ELR (cell line): ENCODE measurements at places on chromosomes 13 and 19.

GRCh38 chr13:28741084-28741491 lies 22.3 kb upstream of the SLC46A3 start:
- peak; percentile 44 for DNase-seq

DNA sequence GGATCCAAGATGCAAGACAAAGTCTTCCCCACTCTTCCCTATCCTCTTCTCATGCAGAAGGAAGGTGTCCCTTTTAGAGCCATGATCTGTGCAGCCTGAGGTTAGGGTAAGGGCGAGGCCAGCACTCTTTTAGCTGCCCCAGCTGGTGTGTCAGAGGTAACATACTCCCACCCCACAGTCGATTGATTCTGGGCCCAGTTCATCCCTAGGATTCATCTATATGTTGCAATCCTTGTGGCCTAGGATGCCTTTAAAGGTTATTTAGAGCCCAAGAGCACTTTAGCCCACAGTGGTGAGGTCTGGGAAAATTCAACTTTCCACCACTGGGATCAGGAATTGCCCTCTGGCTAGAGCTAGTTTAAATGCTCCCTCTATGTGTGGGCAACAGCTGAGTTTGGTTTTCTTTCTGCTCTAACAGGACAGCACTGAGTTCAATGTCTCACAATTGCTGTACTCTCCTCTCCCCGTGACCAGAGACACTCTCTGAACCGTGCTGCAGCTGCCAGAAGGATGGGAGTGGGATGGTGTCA lies 201.3 kb upstream of the SERP2 start:
- DNase-seq, result no peak

- DNase-seq, result peak; percentile 76
Measured at GRCh38 chr19:34430738-34431625, 2.8 kb downstream of the UBA2 start.

GRCh38 chr19:49428547-49429451 lies 3.6 kb downstream of the GFY start:
- DNase-seq, result no peak

GRCh38 chr13:51125495-51126226 lies 14.6 kb upstream of the C13orf42 start:
- peak; percentile 62 for DNase-seq

DNA sequence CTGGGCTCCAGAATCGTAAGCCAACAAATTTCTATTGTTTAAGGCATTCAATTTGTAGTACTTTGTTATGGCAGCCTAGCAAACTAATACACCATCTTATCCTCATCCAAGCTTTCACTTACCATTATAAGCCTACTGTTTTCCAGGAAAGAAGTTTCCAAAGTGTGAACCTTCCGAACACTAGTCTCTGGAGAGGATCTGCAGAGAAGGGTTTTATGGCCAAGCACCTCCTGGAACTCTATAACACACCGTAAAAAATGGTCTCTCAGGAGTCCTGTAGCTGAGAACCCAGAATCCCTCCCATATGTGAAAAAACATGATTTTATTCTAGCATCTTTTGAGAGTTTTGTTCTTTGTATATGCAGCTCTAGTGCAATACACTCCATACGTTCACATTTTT lies 142.1 kb downstream of the POSTN start:
- DNase-seq, result no peak

DNA sequence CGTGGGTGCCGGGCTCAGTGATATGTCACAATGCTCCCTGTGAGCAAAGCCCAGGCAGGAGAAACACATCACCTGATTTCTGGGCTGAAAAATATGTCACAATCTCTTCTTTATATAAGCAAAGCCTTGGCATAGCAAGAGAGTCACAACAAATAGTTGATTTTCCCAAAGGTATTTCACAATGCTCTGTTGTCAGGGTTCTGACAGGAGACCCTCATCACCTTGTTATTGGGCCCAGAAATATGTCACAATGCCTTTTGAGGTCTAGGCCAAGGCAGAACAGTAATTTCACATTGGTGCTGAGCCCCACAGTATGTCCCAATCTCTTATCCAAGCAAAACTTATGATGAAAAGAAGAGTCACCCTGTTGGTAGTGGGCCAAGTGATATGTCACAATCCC lies 125.7 kb downstream of the ZNF675 start:
- no peak for DNase-seq

DNA sequence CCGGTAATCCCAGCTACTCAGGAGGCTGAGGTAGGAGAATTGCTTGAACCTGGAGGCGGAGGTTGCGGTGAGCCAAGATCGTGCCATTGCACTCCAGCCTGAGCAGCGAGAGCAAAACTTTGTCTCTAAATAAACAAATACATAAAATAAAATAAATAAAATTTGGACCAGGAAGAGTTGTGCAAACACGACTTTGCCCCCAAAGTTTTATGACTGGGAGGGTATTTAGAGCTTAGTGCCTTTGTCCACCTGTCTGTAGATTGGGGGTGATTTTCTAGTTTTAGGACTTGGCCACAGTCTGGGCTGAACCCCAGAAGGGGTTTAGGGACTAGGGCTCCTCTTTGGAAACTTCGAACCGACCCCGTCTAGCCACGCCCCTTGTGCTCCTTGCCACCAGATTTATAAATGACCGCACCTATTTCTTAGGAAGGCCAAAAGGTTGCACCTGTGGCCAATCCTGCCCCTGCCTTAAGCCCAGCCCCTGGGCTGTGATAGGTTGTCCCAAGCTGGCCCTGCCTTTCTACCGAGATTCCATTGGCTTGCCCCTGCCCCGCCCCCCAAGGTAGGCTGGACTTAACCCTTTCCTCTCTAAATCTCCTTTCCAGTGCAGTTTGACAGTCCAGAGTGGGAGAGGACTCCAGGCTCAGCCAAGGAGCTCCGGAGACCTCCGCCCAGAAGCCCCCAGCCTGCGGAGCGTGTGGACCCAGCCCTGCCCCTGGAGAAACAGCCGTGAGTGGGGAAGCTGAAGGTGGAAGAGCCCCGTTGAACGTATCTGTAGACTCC lies 5.3 kb downstream of the SHD start:
- DNase-seq, result peak; percentile 44

- DNase-seq, result no peak
Measured at GRCh38 chr19:55433292-55433691, 9.8 kb downstream of the SHISA7 start.

- DNase-seq, result peak; percentile 39
Measured at GRCh38 chr19:46082728-46083050, 41.8 kb downstream of the IGFL3 start.

DNA sequence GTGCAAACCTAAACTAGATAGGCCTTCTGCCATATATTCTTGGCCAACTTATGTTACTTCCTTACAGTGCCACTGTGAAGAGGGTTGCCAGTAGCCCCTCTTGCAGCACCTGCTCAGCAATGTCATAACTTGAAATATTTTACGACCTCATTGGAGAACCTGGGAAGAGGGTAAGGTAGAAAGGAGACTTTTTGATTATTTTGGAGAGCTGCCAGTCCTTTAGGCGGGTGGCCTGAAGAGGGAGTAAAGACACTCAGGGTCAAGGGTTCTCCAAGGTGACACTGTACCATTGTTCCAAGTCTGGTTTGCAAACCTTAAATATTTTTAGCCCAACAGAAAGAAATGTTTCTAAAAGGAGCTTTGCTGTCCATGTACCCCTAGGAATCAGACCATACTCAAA lies 118.3 kb downstream of the FLT1 start:
- DNase-seq, result no peak

DNA sequence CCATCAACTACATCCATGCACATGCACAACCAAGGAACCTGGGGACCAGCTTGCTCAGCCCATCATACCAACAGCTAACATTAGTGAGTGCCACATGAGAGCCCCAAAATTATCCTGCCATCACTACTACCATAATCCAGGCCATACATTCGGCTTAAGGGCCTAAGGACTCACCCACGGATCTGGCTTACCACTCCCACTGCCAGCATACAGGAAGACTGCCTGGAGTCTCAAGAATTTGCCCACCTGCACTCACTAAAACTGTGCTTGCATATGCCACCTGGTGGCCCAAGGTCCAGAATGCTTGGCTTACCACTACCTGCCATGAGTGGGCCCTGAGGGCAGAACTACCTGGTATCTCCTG lies 1562.9 kb upstream of the PRR20A start:
- DNase-seq, result no peak

DNA sequence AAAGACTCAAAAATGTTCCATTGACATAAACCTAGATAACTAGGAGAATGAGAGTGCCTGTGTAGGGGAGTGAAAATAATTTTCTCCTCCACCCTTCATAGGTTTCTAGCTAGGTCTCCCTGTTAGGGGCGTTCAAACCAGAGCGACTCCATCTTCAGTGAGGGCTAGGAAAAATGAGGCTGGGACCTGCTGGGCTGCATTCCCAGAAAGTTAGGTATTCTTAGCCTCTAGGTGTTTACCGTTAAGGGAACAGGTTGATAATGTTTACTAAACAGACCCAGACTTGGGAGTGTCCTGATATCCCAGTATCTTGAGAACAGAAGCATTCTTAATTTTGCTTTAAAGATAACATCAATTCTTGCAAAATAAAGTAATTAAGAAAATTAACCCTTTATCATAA lies 20.1 kb downstream of the PABPC3 start:
- DNase-seq, result no peak
